ENCODE measurements at places on chromosomes 4 and X.

GRCh38 chrX:140817943-140818342 is 108.4 kb downstream of the LINC00632 start:
- DNase-seq: no peak

DNA sequence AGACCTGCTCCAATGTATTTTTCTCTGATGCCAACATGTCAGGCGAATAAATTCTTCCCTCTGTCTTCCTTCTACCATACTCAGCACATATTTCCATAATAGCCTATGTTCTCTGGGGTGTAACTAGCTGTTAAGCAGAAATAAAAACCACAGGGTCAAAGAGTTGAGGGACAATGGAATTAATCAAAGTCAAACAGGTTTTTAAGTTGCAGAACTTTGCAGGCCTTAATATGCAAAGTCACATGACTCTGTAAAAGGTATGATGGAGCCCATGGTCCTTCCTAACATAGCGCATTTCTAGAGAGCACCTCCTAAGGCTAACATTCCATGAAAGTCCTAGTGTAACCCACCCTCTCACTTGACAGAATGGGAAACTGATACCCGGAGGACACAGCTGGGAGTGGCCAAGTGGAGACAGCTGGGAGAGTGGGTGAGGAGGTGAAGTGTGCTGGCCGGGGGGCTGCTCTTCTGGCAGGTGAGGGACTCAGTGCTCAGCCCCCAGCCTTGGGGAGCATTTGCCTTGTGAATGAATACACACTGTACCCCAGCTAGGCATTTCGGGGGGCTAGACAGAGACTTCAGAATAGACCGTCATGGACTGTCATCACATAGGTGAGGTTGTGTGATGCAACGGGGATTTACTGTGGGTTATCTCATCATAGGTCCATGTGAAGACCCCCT is 8.4 kb upstream of the SORCS2 start:
- DNase-seq: no peak

DNA sequence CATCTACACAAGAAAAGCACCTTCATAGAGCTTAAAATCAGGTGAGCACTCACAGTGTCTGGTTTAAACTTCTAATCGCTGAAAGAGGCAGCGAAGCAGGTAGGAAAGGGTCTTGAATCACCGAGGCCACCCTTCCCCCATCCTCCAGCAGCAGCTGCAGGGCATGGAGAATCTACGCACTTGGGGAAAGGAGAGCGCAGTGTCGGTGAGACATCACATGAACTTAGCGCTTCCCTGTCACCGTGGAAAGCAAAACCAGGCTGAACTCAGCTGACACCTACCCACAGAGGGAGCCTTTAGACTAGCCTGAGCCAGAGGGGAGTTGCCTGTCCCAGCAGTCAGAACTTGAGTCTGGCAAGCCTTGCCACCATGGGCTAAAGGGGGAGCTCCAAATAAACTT is 197.2 kb upstream of the ZFP42 start:
- DNase-seq: no peak

- DNase-seq: no peak
Measured at GRCh38 chrX:47629419-47630200, at the start of gene CFP. Gene CFP (minus strand): TSS chrX:47629930. CDS start chrX:47629844, 86 bp downstream.

GRCh38 chrX:134691453-134691852 is 33.2 kb upstream of the PLAC1 start:
- no peak for DNase-seq

GRCh38 chr4:185886832-185887524 is 75.0 kb upstream of the SORBS2 start:
- DNase-seq: no peak

DNA sequence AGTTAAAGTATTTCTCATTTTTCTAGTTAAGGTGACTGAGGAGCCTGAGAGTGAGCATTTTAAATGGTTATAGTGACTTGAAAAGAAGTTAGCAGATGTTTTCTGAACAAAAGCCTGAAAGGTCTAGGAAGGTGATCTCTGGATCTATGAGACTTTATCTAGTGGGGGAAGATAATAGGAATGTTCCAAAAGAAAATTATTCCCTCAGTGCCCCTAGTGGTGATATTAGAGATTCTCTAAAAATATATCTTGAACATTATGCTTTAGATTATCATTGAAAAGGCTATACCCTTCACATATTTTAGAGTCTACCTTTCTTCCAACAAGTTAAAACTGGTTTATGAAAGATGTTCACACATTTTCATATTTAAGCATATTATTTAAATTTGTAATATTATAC is 69.0 kb upstream of the SPANXN1 start:
- no peak for DNase-seq

GRCh38 chr4:27084685-27085361 is 224.2 kb downstream of the STIM2 start:
- no peak for DNase-seq

DNA sequence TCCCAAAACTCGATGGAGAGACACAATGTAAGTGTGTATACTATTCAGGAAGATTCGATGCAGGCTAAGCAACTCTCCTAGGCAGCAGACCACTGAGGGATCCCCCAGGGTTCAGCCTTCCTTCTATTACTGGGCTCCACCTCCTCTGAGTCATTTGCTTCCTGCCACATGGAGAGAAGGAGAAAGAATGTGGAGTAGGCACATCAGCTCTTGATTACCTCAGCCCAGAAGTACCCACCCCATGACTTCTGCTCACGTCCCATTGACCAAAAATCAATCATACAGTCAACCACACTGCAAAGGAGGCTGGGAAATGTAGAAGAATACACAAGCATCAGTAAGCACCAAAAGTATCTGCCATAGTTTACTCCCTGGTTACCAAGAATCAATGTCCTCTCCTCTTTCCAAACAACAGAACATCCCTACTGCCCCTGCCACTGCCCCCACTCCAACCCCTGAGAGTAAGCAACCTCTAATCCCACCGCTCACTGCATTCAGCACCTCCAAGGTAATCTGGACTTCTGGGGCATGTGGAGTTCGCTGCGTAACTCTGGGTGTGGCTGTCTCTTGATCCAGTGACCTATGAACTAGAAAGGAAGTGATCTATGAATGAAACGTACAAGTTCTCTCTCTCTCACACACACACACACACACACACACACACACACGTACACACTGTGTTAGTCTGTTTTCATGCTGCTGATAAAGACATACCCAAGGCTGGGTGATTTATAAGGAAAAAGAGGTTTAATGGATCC is 91.2 kb upstream of the C1QTNF7 start:
- DNase-seq: no peak

- DNase-seq: no peak
Measured at GRCh38 chr4:7804756-7805385, 134.8 kb downstream of the AFAP1 start.

- no peak for DNase-seq
Measured at GRCh38 chrX:100645106-100645505, 1.1 kb downstream of the SRPX2 start.

- no peak for DNase-seq
Measured at GRCh38 chr4:47704693-47705325, 133.1 kb downstream of the CORIN start.

GRCh38 chrX:45006002-45006800 is 133.2 kb downstream of the KDM6A start:
- no peak for DNase-seq

DNA sequence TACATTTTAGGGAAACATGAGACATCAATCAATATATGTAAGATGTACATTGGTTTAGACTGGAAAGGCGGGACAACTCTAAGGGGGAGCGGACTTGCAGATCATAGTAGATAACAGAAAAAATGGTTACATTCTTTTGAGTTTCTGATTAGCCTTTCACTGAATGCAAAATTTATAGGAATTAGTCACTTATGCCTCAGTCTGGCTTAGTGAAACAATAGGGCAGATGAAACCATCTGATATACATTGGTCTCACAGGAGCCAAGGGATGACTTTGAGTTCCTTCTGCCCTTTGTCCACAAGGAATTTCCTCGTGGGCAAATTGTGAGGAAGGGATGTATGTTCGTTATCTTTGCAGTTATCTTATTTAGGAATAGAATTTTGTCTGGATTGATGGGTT is 128.2 kb downstream of the ARSF start:
- DNase-seq: no peak

DNA sequence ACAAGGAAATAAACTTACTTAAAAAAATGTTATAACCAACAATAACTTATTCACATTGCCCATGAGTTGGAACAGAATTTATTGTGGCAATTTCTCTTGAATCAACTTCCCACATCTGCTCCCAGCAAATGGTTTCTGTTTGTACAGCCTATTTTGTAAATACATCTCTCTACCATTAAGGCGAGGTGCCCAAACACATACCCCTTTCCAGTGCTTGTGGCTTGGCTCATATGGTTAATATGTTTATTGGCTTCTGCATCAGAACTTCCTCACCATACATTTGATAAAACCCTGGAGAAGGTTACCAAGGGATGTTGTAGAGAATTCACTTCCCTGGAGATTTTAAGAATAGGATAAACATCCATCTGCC is 207.1 kb downstream of the SOWAHB start:
- no peak for DNase-seq

DNA sequence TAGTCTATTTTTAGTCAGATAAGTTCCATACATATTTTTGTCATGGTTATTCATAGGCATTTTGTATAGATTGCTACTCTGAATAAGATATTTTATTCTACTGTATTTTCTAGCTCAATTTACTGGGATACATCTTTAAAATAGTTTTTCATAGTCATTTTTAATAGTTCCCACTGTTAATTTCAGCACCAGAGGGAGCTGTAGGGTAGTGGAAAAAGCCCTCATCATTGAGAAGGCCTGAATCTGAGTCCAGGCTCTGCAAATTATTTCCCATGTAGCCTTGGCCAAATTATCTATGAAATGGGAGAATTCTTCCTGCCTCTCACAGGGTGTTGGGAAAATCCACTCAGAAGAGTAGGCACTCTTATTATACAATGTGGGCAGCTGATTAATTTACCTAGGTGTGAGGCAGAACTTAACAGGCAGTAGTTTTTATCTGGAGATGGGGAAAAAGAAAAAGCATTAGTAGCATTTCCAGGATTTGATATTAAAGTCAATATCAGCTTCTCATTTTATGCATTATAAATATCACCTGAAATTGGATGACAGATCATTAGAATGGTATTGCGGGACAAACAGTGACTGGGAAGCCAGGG is 102.9 kb upstream of the PAQR3 start:
- no peak for DNase-seq

- no peak for DNase-seq
Measured at GRCh38 chrX:2974961-2975360, 31.4 kb upstream of the ARSH start.
